ENCODE measurements at places on chromosomes 2 and 18.
A peak's percentile ranks its signal among the peaks of the same experiment; 100 is the strongest.

- no peak for DNase-seq
These were observed 734 bp downstream of the SLC25A12 start for GRCh38 chr2:171893196-171893823.

- no peak for DNase-seq
These were observed 15.1 kb upstream of the LDAH start for GRCh38 chr2:20838016-20838415.

GRCh38 chr2:204795156-204795555 lies 249.9 kb downstream of the PARD3B start:
- DNase-seq, result peak; percentile 6

DNA sequence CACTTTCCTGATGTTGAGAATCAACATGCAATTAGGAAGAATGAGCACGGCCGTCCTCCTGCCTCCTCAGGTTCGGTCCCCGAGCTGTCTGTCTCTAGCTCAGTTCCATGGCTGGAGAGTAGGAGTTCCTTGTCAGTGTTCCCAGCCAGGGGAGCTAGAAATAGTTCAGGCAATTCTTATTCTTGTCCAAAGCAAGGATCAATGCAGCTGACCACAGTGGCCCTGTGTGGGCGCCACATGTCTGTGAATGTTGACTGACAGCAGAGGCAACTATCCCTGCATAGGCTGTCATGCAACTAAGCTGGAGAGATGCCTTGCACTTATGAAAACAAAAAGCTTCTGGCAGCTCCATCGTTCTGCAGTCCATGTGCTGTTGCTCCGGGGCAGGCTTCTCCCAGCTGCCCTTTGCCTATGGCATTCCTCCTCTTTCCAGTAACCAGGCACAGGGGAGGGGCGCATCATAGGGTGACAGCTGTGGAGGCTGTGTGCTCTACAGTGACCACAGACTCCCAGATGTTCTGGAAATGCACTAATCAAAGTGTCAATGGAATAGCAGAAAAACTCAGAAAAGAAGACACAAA lies 58.7 kb downstream of the PDCL3 start:
- DNase-seq, result no peak

DNA sequence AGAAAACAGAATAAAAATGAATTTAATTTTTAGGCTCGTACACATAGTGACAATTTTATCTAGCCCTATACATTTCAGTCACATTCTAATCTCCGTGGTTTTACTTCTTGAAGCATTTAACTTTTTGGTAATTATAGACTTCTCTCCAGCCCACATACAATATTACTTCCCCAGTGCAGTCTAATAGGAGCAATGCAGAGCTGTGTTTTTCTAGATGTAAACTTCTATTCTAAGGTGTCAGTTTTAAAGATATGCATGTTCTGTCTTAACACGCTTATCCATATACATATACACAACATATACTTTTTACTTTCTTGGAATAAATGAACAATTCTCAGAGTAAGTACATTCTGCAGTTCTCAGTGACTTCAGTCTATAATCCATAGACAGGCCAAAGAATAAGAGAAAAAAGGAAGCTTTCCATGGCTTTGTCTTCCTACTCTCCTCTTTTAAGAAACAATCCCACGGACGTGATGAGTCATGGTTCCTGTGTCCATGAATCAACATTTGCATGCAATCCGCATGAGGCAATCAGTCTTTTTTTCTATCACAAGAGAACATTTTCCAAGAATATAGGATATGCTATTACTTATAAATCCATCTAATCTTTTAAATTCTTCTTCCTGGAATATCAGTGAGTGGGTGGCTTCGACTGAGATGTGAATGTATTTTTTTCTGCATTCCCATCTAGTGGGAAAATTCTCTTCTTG lies 42.8 kb downstream of the CCDC102B start:
- DNase-seq, result peak; percentile 1

- no peak for DNase-seq
These were observed 2170.5 kb upstream of the PIK3C3 start for GRCh38 chr18:39784541-39784940.

- no peak for DNase-seq
These were observed 13.6 kb downstream of the FLACC1 start for GRCh38 chr2:201343559-201343958.

- DNase-seq, result no peak
These were observed 18.3 kb downstream of the COL4A3 start for GRCh38 chr2:227182765-227183164.

- no peak for DNase-seq
These were observed 16.8 kb upstream of the AGFG1 start for GRCh38 chr2:227455200-227455599.

- DNase-seq, result no peak
These were observed 37.4 kb downstream of the SCTR start for GRCh38 chr2:119486886-119487285.

DNA sequence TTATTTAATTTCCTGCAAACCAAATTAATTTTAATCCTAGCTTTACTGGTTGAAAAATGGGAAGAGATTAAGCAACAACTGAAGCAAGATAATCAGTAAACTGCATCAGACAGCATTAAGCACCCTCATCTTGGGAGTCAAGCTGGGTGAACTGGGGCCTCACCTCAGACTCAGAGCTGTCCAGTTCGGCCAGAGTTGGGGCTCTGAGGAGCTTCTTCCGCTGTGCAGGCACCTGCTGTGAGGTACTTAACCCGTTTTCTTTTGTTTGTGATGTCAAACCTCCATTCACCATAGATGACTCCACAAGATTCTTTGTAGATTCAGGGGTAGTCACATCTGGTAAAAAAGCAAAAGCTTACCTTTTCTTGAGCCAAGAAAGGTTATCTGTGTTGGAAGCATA lies 71.8 kb downstream of the PRELID3A start:
- no peak for DNase-seq

DNA sequence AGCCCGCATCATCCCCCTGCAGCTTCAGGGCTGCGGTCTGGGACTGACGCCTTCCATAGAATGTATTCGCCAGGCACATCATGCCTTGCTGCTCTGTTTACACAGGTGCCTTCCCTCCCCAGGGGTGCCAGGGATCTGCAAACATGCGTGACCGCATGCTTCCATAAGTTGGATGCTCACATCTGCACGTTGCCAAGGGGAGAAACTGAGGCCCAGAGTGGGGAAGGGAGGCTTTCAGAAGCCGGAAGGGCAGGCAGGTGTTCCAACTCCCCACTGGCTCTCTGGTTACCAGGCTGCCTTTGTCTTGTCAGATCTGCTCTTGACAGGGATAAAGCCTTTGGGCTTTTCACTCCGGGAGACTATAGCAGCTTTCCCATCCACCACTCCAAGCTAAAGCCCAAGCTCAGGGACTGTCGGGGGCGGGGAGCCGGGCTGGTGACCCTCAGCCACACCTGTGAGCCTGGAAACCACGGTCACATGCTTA lies 125.8 kb upstream of the TNP1 start:
- no peak for DNase-seq

DNA sequence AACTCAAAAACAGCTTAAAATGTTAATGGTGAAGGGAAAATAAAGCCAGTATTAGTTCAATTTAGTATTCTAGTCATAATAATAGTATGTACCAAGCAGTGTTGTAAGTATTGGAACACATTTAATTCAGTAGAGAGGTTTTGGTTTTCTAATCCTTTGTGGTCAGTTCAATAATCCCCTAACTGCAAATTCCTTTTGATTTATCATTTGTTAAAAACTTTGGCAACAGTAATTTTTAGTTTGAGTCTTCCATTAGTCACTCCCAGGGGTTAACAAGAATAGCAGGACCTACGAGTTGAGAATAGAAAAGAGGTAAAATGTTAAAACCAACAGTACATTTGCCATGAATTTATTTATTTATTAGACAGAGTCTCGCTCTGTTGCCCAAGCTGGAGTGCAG lies 10.7 kb downstream of the MRPL44 start:
- no peak for DNase-seq

DNA sequence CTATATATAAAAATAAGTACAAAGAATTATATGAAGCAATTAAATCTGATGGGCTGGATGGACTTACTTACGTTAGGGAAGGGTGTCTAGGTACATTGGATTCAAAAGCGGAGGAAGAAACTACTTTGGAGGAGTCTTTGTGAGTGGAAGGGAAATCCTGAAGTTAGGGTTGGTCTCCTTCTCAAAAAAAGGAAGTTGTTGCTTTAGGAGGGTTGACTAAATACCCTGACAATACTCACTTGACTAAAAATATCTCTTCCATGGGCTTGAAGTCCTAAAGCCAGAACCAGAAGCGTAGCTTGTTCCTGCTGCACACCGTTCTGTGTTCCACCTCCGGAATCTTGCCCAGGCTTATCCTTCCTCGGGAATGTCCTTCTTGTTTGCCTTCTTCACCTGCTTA lies 143.3 kb upstream of the ZEB2 start:
- no peak for DNase-seq

DNA sequence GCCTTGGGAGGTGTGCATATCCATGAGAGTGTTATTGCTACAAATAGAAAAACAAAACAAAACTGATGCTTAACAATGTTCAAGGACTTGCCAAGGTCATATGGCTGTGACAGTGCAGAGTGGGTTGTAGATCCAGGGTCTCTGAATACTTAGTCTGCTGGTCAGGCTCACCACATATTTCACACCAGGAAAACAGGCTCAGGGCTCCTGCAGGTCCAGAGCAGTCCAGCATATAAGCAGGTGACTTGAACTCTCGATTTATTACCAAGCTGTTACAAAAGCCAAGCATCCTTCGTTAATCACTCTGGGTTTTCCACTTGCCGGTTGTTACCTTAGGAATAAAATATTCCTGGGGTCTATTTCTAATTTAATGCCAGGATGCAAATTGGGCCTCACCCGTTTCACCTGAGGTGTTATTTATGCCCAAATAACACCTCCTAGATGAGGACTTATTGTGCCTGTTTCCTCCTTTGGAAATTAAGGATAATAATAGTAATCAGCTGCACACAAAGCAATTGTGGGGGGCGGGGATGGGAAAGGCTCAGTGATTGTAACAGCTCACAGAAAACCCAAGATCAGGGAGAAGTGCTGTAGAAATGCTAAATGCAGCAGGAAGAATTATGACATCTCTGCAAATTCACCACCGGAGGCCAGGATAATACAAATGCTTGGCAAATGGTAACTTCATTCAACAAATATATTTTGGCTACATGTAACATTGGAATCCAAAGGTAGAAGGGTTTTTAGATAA lies 72.9 kb downstream of the TMEM182 start:
- no peak for DNase-seq

- no peak for DNase-seq
These were observed 34.6 kb downstream of the SETBP1 start for GRCh38 chr18:44715245-44715644.

GRCh38 chr2:191863988-191864387 lies 17.1 kb upstream of the CAVIN2 start:
- no peak for DNase-seq

DNA sequence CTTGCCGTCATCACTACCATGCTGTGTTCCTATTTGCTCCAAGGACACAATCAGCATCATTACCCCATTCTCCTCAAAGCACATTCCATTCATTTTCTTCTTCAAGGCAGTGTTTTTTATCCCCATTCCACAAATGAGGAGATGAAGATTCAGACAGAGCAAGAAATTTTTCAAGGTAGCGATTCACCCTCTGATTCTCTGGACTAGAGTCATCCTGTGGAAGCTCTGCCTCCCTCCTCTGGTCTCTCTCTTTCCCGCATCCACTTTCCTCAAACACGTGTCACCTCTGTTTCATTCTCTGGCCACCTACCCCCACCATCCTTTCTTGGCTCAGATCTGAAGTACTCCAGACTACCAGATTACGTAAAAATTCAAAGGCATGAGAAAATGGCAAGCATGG lies 297.9 kb downstream of the SOX11 start:
- no peak for DNase-seq

DNA sequence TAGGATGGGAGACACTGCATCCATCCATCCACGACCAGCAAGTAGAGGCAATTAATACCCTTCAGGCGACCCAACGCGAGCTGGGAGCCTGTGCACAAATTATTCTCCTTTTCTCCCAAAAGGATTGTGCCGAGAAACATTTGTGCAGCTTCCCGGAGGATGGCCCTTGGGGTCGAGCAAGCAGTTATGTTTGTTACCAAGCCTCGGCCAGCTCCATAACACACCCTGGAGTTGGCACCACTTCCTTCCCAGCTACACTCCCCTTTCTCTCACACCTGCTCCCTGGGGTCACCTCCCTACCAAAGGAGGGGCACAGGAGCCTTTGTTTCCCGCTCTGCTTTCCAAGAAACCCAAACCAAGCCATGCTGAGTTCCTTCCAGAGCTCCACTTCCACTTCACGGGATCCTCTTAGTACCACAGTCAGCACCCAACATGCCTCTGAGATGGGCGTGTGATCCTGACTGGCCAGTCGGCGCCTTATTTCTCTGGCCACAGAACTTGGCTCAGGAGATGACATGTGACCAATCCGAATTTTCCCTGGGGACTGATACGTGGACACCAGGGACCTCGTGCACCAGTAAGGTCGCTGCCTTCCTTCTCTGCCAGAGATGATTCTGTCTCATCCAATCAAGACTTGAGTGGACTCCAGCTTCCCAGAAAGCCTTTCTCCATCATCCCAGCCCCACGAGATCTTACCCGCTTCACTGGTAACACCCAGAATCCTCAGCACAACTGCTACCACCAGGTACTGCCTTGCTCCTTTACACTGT lies 28.5 kb downstream of the GPR55 start:
- DNase-seq, result no peak

DNA sequence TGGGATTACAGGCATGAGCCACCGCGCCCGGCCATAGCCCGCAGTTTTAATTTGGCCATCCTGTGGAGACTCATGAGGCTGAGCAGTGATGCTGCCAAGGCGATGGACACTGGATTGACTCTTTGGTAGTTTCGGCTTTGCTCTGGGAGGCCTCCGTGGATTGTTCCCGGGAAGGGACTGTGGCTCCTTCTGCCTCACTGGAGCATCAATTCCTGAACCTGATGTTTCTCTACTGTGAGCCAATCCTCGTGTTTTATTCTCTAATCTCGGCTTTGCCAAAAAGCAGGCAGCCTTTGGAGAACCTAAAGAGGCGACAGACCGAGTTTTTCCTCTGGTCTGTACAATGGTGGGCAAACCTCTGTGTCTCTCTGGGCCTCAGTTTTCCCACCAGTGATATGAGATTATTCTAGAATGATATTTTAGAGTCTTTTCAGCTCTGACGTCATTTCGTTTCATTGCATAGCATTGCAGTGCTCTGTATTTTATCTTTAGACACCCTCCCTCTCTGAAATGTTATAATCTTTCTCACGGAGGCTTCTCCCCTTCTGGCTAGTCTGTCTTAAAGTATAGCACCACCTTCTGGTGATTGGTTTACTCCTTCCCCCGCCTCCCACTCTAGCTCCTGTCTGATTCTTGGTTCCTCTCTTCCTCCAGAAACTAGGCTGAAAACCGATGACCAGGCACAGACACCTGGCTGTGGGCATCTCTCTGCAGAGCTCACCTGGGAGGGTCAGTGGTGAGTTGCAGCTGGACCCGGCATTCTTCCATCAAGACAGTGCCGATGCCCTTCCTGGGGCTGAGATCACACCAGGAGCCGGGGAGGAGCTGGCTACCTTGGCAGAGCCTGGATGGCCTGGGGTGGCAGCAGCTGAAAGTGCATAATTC lies 341.3 kb downstream of the MYCN start:
- DNase-seq, result peak; percentile 7

GRCh38 chr2:195642679-195643068 lies 14.4 kb upstream of the SLC39A10 start:
- DNase-seq, result no peak

DNA sequence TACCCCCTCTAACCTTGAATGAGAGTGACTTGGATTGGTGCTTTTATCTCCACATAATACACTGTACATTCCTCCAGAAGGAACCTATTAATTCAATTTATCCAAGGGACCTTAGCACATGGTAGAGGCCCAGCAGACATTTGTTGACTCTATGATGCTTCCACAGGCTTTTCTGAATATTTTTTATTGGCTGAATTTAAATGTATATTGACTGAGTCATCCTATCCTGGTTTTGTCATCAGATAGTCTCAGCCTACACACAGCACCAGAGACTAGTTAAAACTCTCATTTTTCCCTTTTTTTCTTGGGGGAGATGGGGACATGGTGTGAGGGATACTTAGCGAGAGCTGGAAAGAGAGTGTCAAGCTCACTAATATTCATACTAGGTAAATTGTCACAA lies 101.6 kb downstream of the LRRC30 start:
- DNase-seq, result no peak

Measured in H54 (cell line).